ENCODE measurements at places on chromosomes 7 and 10. TPM values are rescaled to one million over a fixed set of nuclear protein-coding genes. Genes with fewer than 3 reads are reported as not detected.

DNA sequence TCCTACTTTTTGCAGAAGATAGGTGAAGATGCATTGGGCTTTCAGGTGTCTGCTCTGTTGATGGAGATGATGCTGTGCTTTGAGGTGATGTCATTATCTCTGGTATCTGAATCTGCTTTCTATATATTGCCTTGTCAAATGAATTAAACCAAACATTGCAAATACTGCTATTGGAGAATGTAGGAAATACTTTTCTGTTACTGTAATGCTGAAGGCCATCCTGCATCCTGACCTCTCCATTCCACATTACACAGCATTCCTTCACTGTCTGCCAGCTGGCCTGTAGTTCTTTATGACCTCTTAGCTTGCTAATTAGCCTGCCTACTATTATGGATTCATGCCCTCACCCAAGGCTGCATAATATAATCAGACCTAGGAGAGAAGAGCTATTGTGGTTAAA, 73.2 kb downstream of the VCL start:
- peak overlapping the region; percentile 22 for H3K27ac ChIP-seq
- no peak for DNase-seq
- H3K4me3 ChIP-seq, result no peak overlapping the region
- H3K4me1 ChIP-seq, result peaks cover 30% of the 10 kb centered on the region
- H3K36me3 ChIP-seq, result peaks cover 8% of the 10 kb centered on the region

DNA sequence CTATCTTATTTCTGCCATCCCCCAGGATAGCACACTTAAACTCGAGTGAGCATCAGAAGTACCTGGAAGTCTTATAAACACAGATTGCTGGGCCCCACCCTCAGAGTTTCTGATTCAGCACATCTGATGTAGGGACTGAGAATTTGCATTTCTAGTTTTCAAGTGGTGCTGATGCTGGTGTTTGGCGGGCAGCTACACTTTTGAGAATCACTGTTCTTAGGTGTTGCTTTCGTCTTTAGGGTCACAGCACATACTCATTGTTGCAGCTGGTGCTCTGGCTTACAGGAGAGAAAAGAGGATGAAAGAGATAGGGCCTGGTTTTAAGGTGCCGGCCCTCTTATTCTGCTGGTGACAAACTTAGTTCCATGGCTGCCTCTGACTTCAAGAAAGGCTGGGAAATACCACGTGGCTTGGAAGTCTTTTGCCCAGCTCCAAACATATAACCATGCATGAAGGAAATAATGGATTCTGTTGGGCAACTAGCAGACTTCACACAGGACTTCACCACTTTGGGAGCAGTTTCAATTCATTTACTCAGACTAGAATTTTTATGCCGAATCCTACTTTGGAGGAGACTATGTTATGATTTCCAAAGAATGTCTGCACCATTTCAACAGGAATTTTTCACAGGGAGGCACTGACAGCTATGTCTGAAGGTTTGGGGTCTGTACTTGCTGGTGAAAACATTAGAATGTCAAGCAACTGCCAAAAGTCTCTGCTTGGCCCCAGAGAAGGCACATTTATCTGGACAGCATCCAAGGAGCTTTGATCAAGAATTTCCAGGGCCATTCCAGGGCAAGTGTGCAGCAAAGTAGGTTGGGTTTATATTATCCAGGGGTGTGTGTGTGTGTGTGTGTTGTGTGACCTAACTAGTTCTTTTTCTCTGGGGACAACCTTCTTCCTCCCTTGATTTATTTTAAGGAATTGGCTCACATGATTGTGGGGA, 6.9 kb upstream of the MINDY4 start:
- H3K27ac ChIP-seq, result no peak overlapping the region
- H3K4me1 ChIP-seq, result no peaks in the 10 kb centered on the region
- H3K4me3 ChIP-seq, result no peak overlapping the region
- no peaks in the 10 kb centered on the region for H3K36me3 ChIP-seq
- no peak for DNase-seq

DNA sequence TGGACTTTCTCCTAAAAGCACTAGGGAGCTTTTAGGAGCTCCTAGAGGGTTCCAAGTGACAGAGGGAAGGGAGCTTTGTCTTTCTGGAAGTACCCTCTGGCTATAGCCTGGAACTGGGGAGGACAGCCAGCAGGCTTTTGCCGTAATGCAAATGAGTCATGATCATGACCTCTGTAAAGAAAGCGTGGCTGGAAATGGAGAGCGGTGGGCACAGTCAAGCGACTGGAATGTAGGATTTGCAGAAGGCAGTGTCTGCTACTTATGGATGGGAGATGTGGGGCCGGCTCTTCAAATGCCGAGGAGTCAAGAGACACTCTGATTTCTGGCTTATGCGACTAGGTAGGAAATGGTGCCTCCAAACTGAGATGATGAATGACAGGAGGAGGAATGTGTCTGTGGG, 34.6 kb upstream of the PLPP4 start:
- peaks cover 17% of the 10 kb centered on the region for H3K27me3 ChIP-seq
- no peaks in the 10 kb centered on the region for H3K4me1 ChIP-seq
- no peak overlapping the region for H3K27ac ChIP-seq

DNA sequence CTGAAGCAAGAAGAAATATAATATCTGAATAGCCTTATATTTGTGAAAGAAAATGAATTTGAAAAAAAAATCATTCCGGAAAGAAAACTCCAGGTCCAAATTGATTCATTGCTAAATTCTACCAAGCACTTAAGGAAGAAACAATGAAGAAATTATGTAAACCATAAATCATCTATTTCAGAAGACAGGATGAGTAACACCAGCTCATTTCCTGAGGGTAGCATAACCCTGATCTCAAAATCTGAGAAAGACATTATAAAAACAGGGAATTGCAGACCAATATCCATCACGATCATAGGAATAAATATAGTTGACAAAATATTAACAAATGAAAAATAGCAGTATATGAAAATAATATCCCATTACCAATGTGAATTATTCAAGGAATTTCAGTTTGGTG, 70.1 kb upstream of the RAB18 start:
- no peak for DNase-seq
- H3K27me3 ChIP-seq, result no peaks in the 10 kb centered on the region
- H3K4me3 ChIP-seq, result no peak overlapping the region
- H3K36me3 ChIP-seq, result no peaks in the 10 kb centered on the region
- peaks cover under 1% of the 10 kb centered on the region for H3K4me1 ChIP-seq

DNA sequence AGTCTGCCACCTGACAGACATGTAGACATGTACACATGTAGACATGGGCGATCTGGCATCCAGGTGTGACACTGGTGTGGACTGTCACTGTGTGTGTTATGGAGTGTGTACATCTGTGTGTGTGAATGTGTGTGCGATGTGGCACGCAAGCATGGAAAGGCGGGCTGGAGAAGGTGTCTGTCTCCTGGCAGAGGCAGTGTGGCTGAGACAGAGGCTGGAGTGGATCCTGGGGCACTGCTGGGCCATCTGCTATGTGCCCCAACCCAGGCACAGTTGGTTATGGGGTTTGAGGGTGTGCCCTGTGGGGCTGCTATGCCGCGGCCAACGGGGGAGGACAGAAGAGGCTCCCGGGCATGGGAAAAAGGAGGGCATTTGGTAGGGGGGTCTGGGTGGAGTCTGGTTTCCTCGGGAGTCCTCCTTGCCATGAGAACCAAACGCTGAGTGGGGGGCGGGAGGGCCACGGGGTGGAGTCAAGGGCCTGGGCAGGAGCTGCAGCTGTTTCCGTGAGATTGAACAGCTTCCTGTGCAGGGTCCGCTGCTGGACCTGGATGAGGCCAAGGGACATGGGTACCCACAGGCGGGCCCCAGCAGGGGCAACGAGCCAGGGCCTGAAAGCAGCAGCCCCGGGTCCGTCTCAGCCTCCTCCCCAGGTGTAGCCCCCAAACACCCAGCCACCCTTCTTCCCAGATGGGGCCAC, 1.3 kb downstream of the ELN start:
- peaks cover 33% of the 10 kb centered on the region for H3K27me3 ChIP-seq
- H3K4me1 ChIP-seq, result peaks cover 22% of the 10 kb centered on the region
- H3K4me3 ChIP-seq, result no peak overlapping the region
- no peak overlapping the region for H3K27ac ChIP-seq

- H3K27ac ChIP-seq, result no peak overlapping the region
- H3K4me3 ChIP-seq, result no peak overlapping the region
- no peak for DNase-seq
Observed at GRCh38 chr10:72170263-72170662, 45.5 kb upstream of the ANAPC16 start.

The FAM25G gene
- total RNA-seq, result not detected

All from neural crest cell (in vitro differentiated cells).